CD4-positive, alpha-beta T cell treated with Interleukin-4 for 4 hours (primary cell): ENCODE measurements at places on chromosomes 5 and 9.

- peak; percentile 90 for DNase-seq
Measured at GRCh38 chr9:114930056-114930812, at the start of gene TNFSF8. Gene TNFSF8, minus strand, starts transcription at chr9:114930591. Its CDS starts 288 bp downstream, at chr9:114930303.

GRCh38 chr9:127273326-127273725 lies 8.8 kb downstream of the GARNL3 start:
- no peak for DNase-seq

- no peak for DNase-seq
Measured at GRCh38 chr5:42950116-42950455, 90.0 kb downstream of the ANXA2R start.

GRCh38 chr5:96919754-96920197 lies 16.1 kb upstream of the LNPEP start:
- no peak for DNase-seq

DNA sequence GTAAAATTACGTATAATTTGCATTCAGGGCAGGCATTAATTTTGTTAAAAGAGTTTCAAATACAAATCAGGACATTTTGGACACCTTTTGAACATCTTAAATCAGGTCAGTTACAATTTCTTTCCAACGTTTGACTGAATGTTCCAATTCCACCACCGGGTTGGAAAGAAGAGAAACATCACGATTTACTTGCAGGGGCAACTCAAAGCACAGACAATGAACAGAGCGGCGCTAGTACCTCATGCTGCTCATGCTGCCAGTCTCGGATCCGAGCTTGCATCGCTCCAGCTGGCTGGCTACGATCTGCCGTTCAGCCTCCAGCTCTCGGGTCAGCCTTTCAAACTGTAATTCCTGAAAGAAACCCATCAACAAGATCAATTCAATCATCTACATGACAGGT lies 339.5 kb downstream of the CTNND2 start:
- DNase-seq = no peak

GRCh38 chr9:35520364-35520710 lies 30.4 kb downstream of the RUSC2 start:
- DNase-seq = no peak

GRCh38 chr5:51811883-51812471 lies 428.7 kb downstream of the ISL1 start:
- no peak for DNase-seq

DNA sequence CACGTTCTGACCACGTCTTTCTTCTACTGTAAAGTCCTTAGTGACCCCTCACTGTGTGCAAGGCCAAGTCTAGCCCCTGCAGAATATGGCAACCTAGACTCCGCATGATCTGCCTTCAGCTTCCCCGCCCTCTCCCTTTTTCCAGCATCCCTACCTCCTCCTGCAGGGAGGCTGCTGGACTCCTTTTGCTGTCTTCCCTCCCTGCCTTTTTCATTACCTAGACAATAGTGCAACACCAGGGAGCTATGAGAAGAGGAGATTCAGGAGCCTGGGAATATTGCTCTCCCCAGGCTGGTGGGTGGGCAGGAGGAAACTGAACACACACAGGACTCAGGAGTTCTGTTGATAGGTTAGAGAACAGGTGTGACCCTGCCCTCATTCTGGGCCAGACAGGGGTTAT lies 33.1 kb upstream of the LARP1 start:
- no peak for DNase-seq

DNA sequence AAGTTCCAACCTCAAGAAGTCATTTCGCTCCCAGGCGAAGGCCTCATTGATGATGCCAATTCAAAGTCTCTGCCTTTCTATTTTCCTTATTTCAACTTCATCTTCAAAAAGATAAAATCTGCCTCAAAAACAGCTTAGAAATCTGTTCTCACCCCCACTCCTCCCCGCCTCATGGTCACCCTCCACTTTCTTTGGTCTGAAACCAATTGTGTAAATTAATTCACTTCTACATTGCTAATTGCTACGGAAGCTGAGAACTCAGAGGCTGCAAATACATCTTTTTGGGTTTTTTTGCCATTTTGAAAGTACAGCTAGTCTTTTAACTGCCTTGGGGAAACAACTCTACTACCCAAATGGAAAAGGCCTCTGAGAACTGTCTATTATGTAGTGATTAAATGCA lies 350.0 kb upstream of the SLC24A2 start:
- DNase-seq = no peak

- DNase-seq = no peak
Measured at GRCh38 chr9:125254231-125254630, 7.4 kb upstream of the GAPVD1 start.

DNA sequence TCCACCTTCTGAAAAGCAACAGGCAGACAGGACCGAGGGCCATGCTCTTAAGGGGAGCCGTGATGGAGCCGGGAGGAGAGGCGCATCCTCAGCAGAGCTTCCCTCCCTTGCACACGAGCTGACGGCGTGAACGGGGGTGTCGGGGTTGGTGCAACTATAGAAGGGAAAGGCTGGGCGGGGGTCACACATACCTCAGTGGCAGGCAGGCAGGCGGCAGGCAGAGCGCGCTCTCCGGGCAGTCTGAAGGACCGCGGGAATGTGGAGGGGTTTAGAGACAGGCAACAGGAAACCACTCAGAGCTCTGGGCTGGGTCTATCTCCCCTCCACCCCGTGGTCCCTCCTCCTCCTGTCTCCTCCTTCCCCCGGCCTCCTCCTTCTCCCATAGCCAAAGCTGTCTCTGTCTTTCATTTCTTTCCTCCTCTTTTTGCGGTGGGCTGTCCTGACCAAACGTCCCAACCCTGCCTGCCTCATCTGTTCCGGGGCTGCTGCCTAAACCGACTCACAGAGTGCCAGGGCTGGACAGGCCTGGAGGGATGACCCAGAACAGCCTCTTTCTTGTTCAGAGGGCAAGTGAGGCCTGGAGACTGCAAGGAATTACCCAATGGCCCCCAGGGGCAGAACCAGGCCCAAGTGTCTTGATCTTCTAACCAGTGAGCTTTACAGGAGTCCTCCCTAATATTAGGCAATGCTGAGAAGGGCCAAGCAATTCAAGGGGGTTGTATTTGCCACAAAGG lies at the start of gene SPARC:
TSS of gene SPARC (minus strand) at position 242 of the 734 bp plus-strand sequence. CDS start 10,727 bp downstream, outside the sequence.
- DNase-seq = no peak

DNA sequence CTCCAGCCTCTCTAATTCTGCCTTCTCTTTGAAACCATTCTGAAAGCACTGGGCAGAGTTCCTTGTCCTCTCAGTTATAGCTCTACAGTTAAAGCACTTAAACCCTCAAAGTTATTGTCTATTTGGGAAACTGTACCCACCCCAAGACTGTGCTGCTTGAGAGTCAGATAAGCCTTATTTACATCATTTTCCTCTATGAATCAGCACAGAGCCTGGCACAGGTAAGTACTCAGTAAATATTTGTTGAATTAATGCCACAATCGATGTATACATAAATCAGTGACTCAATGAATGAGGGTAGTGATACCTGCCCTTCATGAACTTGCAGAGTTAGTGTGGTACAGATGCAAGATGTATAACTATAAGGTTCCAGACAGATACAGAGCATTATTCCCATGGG lies 549.4 kb upstream of the KLF4 start:
- DNase-seq = no peak

- DNase-seq = no peak
Measured at GRCh38 chr5:56574778-56575177, 240.6 kb upstream of the MAP3K1 start.
